ENCODE measurements at places on chromosomes 6 and 20. TPM values are rescaled to one million over a fixed set of nuclear protein-coding genes. Genes with fewer than 3 reads are reported as not detected.
A peak's percentile ranks its signal among the peaks of the same experiment; 100 is the strongest.

DNA sequence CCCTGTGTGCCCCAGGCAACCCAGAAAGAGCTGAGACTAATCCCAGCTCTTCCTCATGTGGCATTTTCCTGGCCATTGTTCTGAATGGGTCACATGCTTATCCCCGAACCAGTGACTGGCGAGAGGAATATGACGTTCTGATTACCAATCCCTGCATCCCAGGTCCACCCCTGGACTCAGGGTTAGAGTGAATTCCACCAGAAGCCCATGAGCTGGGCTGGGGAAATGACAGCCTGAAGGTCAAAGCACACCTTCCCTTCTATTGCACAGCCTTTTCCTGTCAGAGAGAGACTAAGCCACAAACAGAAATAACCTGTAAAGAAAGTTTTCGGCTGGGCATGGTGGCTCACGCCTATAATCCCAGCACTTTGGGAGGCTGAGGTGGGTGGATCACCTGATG lies 70.9 kb downstream of the ZNF217 start:
- no peaks in the 10 kb centered on the region for H3K36me3 ChIP-seq
- H3K27me3 ChIP-seq = no peaks in the 10 kb centered on the region
- H3K27ac ChIP-seq = no peak overlapping the region
- DNase-seq = no peak
- no peaks in the 10 kb centered on the region for H3K4me1 ChIP-seq
- H3K4me3 ChIP-seq = no peak overlapping the region

GRCh38 chr20:57503035-57503658 lies 21.8 kb downstream of the CTCFL start:
- H3K4me3 ChIP-seq = no peak overlapping the region
- H3K4me1 ChIP-seq = no peaks in the 10 kb centered on the region
- no peak overlapping the region for H3K27ac ChIP-seq
- DNase-seq = no peak

GRCh38 chr6:501891-502601 lies 110.5 kb downstream of the IRF4 start:
- no peaks in the 10 kb centered on the region for H3K36me3 ChIP-seq
- no peak overlapping the region for H3K27ac ChIP-seq
- H3K4me1 ChIP-seq = peaks cover 2% of the 10 kb centered on the region
- DNase-seq = no peak
- no peak overlapping the region for H3K4me3 ChIP-seq

DNA sequence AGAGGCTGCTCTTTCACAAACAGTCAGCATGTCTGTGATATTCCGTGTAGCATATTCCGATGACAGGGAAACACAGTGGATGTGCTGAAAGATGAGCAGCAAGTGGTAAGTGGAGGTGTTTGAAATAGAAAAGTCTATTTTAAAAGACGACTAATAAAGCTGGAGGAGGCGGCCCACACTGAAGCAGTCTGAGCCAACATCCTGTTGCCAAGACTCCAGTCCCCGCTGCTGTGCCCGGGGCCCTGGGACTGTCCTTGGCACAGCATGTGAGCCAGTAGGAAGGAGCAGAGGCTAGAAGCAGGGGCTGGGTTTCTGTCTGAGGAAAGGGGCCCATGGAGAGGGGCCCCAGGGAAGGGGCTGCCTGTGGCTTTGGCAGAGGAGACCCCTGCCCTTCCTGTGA lies 351.5 kb upstream of the CHD6 start:
- no peaks in the 10 kb centered on the region for H3K4me1 ChIP-seq
- H3K36me3 ChIP-seq = no peaks in the 10 kb centered on the region
- no peak overlapping the region for H3K4me3 ChIP-seq
- no peak for DNase-seq
- H3K27ac ChIP-seq = no peak overlapping the region

DNA sequence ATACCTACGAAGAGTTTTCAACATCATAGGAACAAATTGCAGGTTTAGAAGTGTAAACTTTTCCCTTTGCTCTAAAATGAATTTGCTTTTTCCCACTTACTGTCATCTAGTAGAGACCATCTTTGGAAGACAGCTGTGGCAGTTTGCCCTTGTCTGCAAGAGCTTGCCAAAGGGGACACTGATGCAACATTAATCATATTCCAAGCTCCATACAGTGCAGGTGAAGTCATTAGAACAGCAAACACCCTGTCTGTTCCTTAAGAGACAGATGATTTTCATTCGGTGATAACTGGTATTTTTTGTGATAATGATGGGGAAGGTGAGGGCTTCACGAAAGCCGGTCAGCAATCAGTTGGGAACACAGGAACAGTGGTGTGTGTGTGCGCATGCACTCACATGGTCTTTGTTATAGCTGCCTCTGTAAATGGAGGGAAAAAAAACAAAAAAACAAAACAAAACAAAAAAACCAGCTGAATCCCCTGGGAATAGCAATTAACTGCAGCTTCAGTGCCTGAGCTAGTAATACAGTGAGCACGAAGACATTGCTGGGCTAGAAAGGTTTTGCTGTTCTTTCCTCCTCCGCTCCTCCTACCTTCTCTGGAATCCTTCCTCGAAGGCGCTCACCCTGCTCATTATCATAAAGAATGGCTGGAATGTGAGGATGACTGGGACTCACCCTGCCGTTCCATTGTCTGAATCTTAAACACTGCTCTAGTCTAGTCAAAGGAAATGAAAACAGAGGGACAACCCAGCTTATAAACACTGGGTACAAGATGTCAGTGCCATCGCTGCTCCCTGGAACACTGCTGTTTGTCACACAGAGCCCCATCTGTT lies 35.2 kb upstream of the KIF13A start:
- no peak overlapping the region for H3K27ac ChIP-seq
- no peaks in the 10 kb centered on the region for H3K36me3 ChIP-seq
- H3K4me1 ChIP-seq = peaks cover 2% of the 10 kb centered on the region
- DNase-seq = no peak

DNA sequence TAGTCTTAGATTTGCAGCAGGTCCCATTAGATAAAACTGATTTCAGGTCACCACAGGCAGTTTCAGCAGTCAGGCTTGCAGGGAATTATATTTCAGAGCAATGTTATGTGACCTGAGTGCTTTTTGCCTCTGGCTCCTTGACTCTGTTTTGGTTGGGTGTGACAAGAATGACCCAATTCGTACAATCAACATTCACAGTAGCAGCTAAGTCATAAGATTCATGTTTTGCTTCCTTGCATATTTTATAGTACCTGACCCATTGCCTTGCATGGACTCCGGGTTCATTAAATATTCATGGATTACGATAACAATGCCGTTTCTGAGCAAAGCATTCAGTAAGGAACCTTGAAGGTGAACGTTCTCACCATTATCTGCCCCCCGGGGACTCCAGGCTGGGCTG lies 152.0 kb upstream of the CST7 start:
- H3K27me3 ChIP-seq = no peaks in the 10 kb centered on the region
- no peak overlapping the region for H3K27ac ChIP-seq
- no peaks in the 10 kb centered on the region for H3K4me1 ChIP-seq
- H3K36me3 ChIP-seq = no peaks in the 10 kb centered on the region
- no peak overlapping the region for H3K4me3 ChIP-seq

DNA sequence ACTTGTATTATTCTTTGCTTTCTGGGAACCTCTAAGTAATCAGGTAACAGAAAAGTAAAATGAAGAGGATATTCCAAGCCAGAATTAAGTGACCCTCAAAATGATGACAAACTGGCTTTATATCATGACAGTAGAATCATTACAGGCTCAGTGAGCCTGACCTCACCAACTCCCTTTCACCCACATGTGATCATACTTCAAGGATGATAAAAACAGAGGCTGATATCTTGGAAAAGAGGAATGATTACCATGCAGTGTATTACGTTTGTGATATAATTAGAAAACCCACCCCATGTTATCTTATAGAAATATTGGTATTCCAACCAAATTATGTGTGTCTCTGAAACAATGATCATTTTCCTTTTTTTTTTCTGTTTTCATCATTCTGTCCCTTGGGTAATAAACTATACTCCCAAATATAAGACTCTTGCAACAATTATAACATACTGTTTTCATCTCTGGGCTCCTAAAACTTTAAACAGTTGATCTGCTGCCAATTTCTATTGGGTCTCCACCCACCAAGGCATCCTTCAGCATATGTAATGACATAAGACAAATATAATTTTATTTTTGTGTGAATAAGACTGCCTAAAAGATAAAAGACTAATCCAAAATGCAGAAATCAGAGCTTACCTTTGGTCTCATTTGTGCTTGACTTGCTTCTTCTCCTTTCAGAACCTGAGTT lies 115.7 kb downstream of the DST start:
- peaks cover 9% of the 10 kb centered on the region for H3K4me1 ChIP-seq
- H3K36me3 ChIP-seq = no peaks in the 10 kb centered on the region
- H3K4me3 ChIP-seq = no peak overlapping the region
- peak overlapping the region; percentile 49 for H3K27ac ChIP-seq
- no peaks in the 10 kb centered on the region for H3K27me3 ChIP-seq
- no peak for DNase-seq

DNA sequence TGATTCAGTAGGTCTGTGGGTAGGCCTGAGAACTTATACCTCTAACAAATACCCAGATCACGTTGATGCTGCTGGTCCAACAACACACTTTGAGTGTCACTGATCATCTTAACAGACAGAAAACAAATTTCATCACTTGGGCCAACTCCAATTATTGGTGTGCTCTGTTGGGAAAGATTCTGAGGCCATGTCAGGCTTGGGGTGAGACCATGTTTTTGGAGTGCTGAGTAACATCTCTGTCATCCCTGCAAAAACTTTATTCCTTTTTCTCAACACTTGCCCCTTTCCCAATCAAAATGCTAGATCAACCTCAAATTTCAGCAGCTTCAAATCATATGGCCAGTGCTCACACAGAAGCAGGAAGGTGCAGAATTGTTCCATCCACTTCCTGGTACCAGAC lies 108.8 kb upstream of the TENT5A start:
- H3K4me1 ChIP-seq = peaks cover 4% of the 10 kb centered on the region
- H3K27ac ChIP-seq = peak overlapping the region; percentile 52
- H3K36me3 ChIP-seq = no peaks in the 10 kb centered on the region
- no peak overlapping the region for H3K4me3 ChIP-seq
- DNase-seq = no peak

GRCh38 chr6:47163536-47163935 lies 121.4 kb upstream of the ADGRF1 start:
- DNase-seq = no peak
- no peaks in the 10 kb centered on the region for H3K4me1 ChIP-seq
- no peak overlapping the region for H3K4me3 ChIP-seq
- no peak overlapping the region for H3K27ac ChIP-seq
- no peaks in the 10 kb centered on the region for H3K36me3 ChIP-seq

- no peak for DNase-seq
- H3K36me3 ChIP-seq = no peaks in the 10 kb centered on the region
- no peak overlapping the region for H3K4me3 ChIP-seq
- no peak overlapping the region for H3K27ac ChIP-seq
- H3K4me1 ChIP-seq = peaks cover 7% of the 10 kb centered on the region
- H3K27me3 ChIP-seq = no peaks in the 10 kb centered on the region
Measured at GRCh38 chr6:135854799-135855198, 3.3 kb downstream of the PDE7B start.

GRCh38 chr20:49280463-49281058 lies 2.7 kb upstream of the ZNFX1 start:
- no peaks in the 10 kb centered on the region for H3K36me3 ChIP-seq
- no peaks in the 10 kb centered on the region for H3K27me3 ChIP-seq
- H3K4me3 ChIP-seq = no peak overlapping the region
- no peak overlapping the region for H3K27ac ChIP-seq
- H3K4me1 ChIP-seq = peaks cover 14% of the 10 kb centered on the region

GRCh38 chr6:128290221-128290620 lies 230.2 kb downstream of the PTPRK start:
- H3K27me3 ChIP-seq = no peaks in the 10 kb centered on the region
- H3K4me3 ChIP-seq = no peak overlapping the region
- no peak for DNase-seq
- no peaks in the 10 kb centered on the region for H3K36me3 ChIP-seq
- H3K27ac ChIP-seq = no peak overlapping the region
- no peaks in the 10 kb centered on the region for H3K4me1 ChIP-seq

DNA sequence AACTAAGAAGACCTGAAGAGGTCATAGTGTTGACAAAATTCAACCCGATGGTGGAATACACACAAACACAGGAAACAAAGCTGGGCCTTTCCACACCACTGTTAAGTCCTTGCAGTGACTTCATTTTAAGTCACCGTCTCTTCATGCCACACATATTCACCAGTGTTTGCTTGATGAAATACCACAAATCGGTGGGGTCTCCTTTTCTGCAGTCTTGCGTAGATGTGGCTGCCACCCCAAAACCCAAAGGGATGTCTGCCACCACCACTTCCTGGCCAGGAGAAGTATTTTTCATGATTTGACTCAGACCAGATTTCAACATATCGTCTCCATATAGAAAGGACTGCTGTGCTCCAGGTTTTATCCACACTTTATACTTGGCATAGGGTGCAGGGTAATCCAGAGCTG lies 11.0 kb upstream of the COL10A1 start:
- no peak overlapping the region for H3K27ac ChIP-seq
- H3K36me3 ChIP-seq = no peaks in the 10 kb centered on the region
- no peak for DNase-seq

DNA sequence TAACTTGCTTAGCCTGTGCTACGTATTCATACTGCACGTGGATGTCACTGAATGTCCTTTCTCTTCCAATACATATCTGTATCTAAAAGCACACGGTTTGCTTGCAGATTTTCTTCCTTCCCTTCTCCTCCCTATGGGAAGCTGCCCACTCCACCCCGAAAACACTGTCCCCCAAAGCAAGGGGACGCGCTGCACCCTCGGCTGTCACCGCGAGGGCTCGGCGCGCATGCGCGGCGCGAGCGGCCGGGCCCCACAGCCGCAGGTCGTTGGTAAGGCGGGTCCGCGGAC lies 659 bp downstream of the TMX4 start:
- DNase-seq = peak; percentile 68
- H3K27me3 ChIP-seq = no peaks in the 10 kb centered on the region
- H3K36me3 ChIP-seq = no peaks in the 10 kb centered on the region
- H3K4me3 ChIP-seq = peak overlapping the region; percentile 83
- H3K4me1 ChIP-seq = no peaks in the 10 kb centered on the region

GRCh38 chr6:108737594-108738546 lies 110.4 kb upstream of the ARMC2 start:
- no peaks in the 10 kb centered on the region for H3K36me3 ChIP-seq
- no peaks in the 10 kb centered on the region for H3K4me1 ChIP-seq
- H3K27me3 ChIP-seq = no peaks in the 10 kb centered on the region
- no peak overlapping the region for H3K27ac ChIP-seq

- H3K4me3 ChIP-seq = no peak overlapping the region
- H3K27ac ChIP-seq = no peak overlapping the region
- no peaks in the 10 kb centered on the region for H3K4me1 ChIP-seq
- DNase-seq = no peak
Measured at GRCh38 chr20:24701668-24702067, 232.2 kb downstream of the SYNDIG1 start.

The HMGN3 gene
- 64.2 TPM for total RNA-seq

The KCNK16 gene
- not detected for total RNA-seq

The CRYBG1 gene
- 7.4 TPM for total RNA-seq

The C4A gene
- 314 TPM for total RNA-seq

Data from ovary (tissue), 10 donors.